ENCODE measurements at places on chromosomes 4 and X.
A peak's percentile ranks its signal among the peaks of the same experiment; 100 is the strongest.

DNA sequence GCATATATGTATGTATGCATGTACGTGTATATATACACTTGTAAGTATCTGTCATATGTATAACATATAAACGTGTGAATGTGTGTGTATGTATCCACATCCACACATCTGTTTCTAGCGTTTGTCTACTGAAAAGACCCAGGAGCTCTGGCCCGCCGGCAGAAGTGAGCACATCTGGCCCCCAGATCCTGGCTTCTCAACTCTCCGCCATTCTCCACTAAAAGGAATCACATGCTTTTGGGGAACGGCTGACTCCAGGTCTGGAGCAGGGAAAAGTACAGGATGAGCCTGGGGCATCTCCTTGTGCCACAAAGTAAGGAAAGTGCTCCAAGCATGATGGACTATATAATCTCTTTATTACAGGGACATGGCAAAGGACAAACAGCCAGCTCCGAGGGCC lies 143.7 kb downstream of the AFAP1 start:
- no peak for DNase-seq

- no peak for DNase-seq
These were observed 19.5 kb downstream of the WWC2 start for GRCh38 chr4:183118585-183118984.

DNA sequence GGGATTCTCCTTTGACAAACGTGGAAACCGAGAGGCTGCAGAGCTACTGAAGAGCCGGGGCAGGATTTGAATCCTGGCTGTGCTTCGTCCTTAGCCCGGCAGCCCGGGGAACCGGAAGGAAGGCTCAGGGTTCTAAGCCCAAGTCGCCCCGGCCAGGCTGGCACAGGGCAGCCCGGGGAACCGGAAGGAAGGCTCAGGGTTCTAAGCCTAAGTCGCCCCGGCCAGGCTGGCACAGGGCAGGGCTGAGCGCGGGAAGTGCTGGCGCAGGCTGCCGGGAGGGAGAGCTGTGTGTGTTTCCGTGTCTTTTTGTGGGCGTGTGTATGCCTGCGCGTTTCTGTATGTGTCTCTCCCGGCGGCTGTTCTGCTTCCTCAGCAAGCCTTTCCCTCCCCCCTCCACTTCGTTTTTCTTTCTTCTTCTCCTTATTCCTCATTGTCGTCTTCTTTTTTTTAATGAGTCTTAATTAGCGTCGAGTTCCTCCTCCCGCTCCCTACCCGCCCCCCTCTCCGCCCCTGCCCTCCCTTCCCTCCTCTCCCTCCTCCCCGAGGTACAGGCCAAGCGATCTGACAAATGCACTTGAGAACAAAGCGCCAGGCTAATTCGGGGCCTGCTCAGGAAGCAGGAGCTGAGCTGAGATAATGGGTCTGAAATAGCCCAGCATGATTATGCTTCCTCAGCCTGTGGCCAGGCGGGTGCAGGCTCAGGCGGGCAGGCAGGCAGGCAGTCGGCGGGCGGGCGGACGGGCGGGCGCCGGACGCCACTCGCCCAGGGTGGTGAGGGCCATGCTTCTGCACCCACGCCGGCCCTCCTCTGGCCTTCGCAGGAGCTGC lies 65.9 kb downstream of the EFNB1 start:
- DNase-seq = no peak

- DNase-seq = no peak
These were observed 78.0 kb downstream of the PRDM5 start for GRCh38 chr4:120844528-120844921.

- DNase-seq = peak; percentile 66
These were observed 4.5 kb downstream of the CXXC4 start for GRCh38 chr4:104490096-104490769.

DNA sequence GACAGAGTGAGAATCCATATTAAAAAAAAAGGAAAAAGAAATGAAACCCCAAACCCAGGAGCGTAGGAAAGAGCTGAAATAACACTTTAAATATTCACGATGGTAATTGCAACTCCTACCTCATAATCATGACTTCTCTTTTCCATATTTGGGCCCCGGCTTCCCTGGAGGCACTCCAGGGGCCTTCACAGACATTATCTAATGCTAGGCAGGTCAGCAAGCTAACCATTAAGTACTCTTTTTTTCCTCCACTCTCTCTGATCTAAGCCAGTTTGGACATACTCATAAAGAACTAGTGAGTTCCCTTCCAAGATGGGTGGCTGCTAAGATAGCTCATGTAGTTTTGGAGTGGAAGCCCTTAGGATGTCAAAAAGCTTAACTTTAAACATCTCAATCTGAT lies 83.2 kb downstream of the SH3KBP1 start:
- no peak for DNase-seq

GRCh38 chr4:24328711-24329110 lies 255.6 kb downstream of the DHX15 start:
- no peak for DNase-seq

- no peak for DNase-seq
These were observed 216.2 kb downstream of the ADGRA3 start for GRCh38 chr4:22299678-22300077.

- DNase-seq = no peak
These were observed 30.1 kb downstream of the GUCY1A1 start for GRCh38 chr4:155696726-155697125.

Data from GM13977 (cell line).